Activated T-helper 2 cell treated with anti-CD3 and anti-CD28 coated beads, Interferon-gamma antibody, Interleukin-2, Interleukin-4, amounts not matched to agents 10 μg/mL and 5 μg/mL and 100 μg/mL, durations not matched to agents 14 hours and 24 hours and 36 hours (primary cell): ENCODE measurements at places on chromosomes 12 and 14. TPM values are rescaled to one million over a fixed set of nuclear protein-coding genes. Genes with fewer than 3 reads are reported as not detected.

A2M gene
- total RNA-seq: not detected in 2 replicates

CLEC2A gene
- not detected in 2 replicates for total RNA-seq

DPY19L2 gene
- 0.32 and 0.91 TPM in 2 replicates for total RNA-seq

KIF26A gene
- total RNA-seq: 0.28 and 0.34 TPM in 2 replicates

SLC4A8 gene
- total RNA-seq: 1.6 and 2.6 TPM in 2 replicates

STYK1 gene
- total RNA-seq: not detected in 2 replicates

MMP19 gene
- total RNA-seq: not detected in 2 replicates

ACSS3 gene
- total RNA-seq: not detected in 2 replicates

COA8 gene
- total RNA-seq: 31.9 and 33.5 TPM in 2 replicates

GPRC5A gene
- total RNA-seq: not detected in 2 replicates

LMNTD1 gene
- not detected in 2 replicates for total RNA-seq

VDR gene
- 312 and 317 TPM in 2 replicates for total RNA-seq

APEX1 gene
- 217 and 228 TPM in 2 replicates for total RNA-seq

TEAD4 gene
- 12.7 and 13.7 TPM in 2 replicates for total RNA-seq

YEATS4 gene
- 38.9 and 39.0 TPM in 2 replicates for total RNA-seq

SIX6 gene
- not detected in 2 replicates for total RNA-seq

P2RX2 gene
- not detected in 2 replicates for total RNA-seq

SLC10A1 gene
- total RNA-seq: not detected in 2 replicates

ADAM21 gene
- total RNA-seq: not detected in 2 replicates

CFAP54 gene
- total RNA-seq: 0.14 and 0.23 TPM in 2 replicates

SYT1 gene
- not detected in 2 replicates for total RNA-seq

VWF gene
- total RNA-seq: not detected in 2 replicates

RAD9B gene
- total RNA-seq: 0.28 and 0.41 TPM in 2 replicates

KRT73 gene
- not detected in 2 replicates for total RNA-seq

PLEK2 gene
- total RNA-seq: 0.37 TPM in 1 of 2 replicates, not detected in the other

PRIMA1 gene
- total RNA-seq: not detected in 2 replicates

HCFC2 gene
- 8.7 and 9.1 TPM in 2 replicates for total RNA-seq

TC2N gene
- 16.1 and 19.9 TPM in 2 replicates for total RNA-seq

KCNC2 gene
- total RNA-seq: not detected in 2 replicates

STAC3 gene
- 5.6 and 6.1 TPM in 2 replicates for total RNA-seq

DEPDC4 gene
- total RNA-seq: 1.7 and 1.8 TPM in 2 replicates

B4GALNT3 gene
- 6.5 and 6.9 TPM in 2 replicates for total RNA-seq

AQP6 gene
- not detected in 2 replicates for total RNA-seq
